Renal cortex interstitium (tissue), 15 donors: ENCODE measurements at places on chromosomes 5 and 9.

DNA sequence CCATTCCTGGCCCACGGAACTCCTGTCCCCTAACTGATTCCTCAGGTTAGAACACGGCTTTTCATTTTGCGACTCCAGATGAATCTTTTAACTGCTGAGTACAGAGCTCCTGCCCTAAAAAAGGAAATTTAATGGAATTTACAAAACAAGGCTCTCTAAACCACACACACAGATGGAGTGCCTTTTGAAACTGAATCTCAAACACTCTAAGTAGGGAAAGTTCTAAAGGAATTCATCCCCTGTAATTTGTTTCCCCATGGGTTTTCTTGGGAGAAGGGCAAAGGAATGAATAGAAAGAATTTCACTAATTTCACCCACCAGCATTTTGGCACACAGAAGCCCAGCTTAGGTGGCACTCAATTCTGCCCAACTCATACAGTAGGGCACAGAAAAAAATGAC, 106.5 kb downstream of the THBS4 start:
- DNase-seq, result no peak

GRCh38 chr9:138105561-138106505, 228.3 kb downstream of the CACNA1B start:
- no peak for DNase-seq

- DNase-seq, result no peak
These were observed 68.5 kb downstream of the RICTOR start for GRCh38 chr5:39005566-39006232.

DNA sequence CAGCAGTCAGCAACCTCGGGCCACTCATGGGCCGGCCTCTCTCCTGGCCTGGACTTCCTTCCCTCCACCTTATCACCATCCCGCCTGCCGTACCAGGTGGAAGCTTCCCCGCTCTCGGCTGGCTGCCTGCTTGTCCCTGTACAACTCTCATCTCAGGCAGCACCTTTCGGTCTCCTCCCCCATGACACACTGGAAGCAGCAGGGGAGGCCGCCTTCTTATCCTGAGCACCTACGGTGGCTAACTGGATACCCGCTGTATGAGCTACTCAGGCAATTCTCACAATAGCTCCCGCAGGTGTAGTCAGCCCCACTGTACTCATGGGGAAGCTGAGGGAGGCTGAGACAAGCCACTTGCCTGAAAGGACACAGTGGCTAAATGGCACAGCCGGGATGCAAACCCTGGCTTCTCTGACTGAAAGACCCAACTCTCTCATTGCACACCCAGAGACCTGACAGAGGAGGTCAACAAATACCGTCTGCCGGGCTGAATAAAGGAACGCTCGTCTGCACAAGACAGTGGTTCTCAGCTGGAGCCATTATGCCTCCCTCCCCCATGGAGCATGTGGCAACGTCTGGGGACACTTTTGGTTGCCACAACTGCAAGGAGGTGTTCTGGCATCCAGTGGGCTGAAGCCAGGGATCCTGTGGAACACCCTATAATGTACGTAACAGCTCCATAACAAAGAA, 9.6 kb downstream of the STK10 start:
- DNase-seq, result no peak

DNA sequence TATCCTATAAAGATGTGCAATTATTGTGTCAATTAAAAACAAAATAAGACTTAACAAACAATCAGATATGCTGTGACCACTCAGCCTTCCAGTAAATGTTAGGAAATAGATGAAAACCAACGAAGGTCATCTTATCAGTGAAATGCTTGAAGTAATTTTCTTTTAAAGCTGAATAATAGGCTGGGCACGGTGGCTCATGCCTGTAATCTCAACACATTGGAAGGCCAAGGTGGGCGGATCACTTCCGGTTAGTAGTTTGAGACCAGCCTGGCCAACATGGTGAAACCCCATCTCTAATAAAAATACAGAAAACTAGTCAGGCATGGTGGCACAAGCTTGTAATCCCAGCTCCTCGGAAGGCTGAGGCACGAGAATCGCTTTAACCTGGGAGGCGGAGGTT, 31.2 kb downstream of the NLN start:
- no peak for DNase-seq

DNA sequence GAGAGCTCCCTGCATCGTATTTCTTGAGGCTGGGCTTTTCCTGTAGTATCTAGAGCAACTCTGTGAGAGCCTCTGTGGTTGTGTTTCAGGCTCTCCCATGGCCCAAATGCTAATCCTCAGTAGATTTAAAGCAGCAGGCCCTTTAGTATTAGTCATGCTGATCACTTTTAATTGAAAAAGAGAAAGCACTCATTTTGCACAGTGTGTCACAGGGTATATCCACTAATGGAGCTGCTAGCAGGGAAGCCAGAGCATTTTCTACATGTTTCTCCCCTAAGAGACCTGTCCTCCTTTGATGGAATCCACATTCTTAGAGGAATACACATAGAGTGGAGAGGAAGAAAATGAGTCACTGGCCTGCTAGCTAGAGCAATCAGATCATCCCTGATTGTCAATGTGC, 348.5 kb downstream of the TMEM232 start:
- no peak for DNase-seq

DNA sequence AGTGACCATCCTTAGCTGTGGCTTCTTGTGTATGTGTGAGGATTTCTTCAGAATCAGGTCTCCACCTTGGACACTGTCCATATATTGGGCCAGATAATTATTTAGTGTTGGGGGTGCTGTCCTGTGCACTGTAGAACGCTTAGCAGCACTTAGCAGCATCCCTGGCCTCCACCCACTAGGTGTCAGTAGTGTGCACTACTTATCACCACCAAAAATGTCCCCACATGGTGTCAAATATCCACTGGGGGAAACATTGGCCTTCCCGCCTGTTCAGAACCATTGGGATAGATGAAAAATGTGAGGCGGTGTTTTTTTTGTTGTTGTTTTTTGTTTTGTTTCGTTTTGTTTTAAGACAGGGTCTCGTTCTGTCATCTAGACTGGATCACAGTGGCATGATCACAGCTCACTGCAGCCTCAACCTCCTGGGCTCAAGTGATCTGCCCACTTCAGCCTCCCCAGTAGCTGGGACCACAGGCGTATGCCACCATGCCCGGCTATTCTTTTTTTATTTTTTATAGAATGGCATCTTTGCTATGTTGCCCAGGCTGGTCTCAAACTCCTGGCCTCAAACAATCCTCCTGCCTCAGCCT, 67.7 kb downstream of the TENT4A start:
- DNase-seq, result no peak

DNA sequence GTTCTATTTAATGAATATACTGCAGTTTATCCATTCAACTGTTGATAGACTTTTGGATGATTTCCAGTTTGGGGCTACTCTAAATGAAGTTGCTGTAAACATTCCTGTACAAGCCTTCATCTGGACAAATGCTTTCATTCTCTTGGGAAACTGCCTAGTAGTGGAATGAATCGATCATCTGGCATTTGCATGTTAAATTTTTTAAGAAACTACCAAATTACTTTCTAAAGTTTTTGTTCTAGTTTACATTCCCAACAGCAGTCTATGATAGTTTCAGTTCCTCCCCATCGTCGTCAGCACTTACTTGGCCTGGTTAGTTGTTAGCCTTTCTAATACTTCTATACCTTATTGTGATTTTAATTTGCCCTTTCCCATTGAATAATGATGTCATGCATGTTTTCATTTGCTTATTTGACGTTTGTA, 306.3 kb downstream of the FER start:
- DNase-seq, result no peak

DNA sequence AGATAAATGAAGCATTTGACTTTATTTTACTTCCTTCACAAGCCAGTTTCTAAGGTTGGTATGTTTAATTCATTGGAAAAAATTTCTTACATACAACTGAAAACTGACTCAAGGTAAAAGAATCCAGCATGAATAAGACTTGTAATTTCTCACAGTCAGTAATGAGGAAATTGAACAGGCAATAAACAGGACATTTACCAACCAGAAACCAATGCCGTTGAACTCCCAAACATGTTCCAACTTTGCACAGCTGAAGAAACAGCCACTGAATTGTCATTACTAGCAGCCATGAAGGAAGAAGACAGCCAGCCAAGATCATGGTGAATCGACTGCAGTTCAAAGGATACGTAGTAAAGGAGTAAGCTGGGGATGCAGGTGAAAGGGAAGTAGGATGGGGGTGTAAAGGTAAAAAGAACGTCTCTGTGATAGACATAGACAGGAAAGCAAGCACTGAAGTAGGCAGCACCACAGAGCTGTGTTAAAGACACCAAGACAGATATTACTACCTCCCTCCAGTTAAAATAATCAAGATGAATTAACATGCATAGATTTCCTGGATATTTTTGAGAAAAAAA, 21.3 kb upstream of the SLC12A2 start:
- no peak for DNase-seq

DNA sequence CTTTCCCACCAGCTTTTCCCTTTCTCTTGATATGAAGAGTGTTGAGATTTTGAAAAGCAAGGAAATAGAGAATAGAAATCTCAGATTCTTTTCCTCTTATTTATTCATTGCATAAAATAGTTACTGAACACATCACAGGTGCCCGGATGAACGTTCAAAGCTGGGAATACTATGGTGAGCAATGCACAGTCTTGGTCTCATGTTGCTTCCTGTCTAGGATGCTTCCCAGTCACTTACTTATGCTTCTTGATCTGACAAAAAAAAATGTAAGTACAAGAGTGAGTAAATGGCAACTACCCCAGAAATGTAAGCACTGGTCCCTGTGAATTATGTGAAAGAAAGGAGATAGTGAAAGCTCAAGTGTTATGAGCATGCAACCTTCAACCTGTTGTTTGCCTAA, 153.5 kb upstream of the S1PR3 start:
- DNase-seq, result no peak

DNA sequence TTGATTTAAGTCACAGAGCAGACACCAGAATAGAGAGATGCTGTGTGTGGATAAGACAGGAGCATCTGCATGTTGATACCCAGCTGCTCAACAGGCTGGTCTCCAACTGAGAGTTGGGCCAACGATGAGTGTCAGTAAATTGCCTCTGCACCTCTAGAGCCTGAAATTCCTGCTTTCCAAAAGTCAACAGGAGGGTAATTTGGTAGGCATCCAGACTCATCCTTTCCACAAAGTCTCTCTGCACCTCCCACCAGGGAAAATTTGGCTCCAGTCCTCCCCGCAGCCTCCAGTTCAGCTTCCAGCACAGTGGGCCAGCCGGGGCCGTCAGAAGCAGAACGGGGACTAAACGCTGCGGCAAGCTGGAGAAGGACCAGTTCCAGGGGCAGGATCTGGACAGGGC, 136.9 kb downstream of the RFK start:
- DNase-seq, result no peak

DNA sequence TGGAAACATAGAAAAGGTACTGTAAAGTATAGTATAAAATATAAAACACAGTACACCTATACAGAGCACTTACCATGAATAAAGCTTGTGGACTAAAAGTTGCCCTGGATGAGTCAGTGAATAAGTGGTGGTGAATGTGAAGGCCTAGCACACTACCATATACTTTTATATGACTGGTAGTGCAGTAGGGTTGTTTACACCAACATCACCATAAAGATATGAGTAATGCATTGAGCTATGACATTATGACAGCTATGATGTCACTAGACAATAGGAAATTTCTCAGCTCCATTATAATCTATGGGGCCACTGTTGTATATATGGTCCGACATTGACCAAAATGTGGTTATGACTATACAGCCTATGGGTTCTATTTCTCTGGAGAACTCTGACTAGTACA, 291.8 kb upstream of the ACTBL2 start:
- DNase-seq, result no peak

DNA sequence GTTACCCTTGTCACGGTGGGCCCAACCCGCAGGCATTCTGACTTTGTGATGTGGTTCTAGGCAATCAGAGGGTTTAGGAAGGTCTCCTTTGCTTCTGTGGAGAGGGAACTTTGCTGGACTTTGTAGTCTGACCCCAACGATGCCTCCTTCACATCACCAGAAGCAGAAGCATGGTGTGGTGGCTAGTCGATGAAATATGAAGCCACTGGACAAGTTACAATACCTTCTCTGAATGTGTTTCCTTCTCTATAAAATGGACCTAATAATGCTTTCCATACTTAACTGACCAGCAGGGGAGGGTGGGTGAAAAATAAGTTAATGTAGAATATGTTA, 607 bp downstream of the SPEF2 start:
- DNase-seq, result no peak

- no peak for DNase-seq
These were observed 6.9 kb upstream of the CTSL start for GRCh38 chr9:87718852-87719612.

- no peak for DNase-seq
These were observed 40.5 kb upstream of the PJA2 start for GRCh38 chr5:109450129-109450877.

DNA sequence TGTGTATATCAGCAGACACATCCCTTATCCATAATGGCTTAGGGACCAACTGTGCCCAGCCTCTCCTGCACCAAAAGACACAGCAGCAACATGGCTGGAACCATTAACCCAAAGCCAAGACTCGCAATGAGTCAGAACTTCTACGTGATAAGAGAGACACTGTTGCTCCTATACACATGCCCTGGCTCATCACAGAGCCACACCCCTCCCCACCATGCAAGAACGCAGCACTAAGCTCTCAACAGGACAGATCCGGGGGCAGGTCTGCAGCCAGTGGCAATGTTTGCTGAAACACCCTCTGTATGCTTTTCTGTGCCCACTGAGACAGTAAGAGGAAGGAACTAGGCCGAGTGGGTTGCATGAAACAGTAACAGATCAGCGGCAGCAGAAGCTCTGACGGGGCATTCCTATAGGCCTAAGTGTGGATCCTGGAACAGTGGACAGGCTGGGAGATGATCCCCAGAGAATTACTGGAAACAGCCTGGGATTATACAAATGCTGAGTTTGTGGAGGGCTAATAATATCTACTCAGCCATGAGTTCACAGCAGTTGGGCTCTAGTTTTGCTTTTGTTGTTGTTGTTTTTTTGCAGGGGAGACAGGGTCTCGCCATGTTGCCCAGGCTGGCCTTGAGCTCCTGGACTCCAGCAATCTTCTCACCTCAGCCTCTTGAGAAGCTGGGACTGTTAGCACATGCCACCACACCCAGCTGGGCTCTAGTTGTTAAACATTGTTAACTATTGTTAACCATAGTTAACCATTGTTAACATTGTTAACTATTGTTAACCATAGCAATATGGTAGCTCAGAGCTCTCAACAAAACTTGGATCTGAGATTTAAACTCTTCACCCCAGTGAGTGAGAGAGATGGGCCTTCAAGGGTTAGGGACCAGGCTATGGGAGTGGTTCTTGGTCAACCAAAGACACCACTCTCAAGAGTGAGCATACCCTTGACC, 41.0 kb downstream of the B4GALT1 start:
- DNase-seq, result no peak

GRCh38 chr9:91059713-91060112, 258.1 kb downstream of the SYK start:
- DNase-seq, result no peak

- no peak for DNase-seq
These were observed 4.8 kb upstream of the ST6GALNAC4 start for GRCh38 chr9:127921557-127922120.

GRCh38 chr5:169637085-169637548, at the start of gene DOCK2:
Gene DOCK2, plus strand, starts transcription at chr5:169637275. Its CDS starts 52 bp downstream, at chr5:169637327.
- DNase-seq, result no peak

- DNase-seq, result no peak
These were observed 10.7 kb downstream of the ARHGAP26 start for GRCh38 chr5:142780871-142781270.
